NCI-H2081 (cell line): ENCODE measurements at places on chromosomes 2 and 18.

- no peak for DNase-seq
Observed at GRCh38 chr18:35063875-35064690, 22.9 kb downstream of the MAPRE2 start.

DNA sequence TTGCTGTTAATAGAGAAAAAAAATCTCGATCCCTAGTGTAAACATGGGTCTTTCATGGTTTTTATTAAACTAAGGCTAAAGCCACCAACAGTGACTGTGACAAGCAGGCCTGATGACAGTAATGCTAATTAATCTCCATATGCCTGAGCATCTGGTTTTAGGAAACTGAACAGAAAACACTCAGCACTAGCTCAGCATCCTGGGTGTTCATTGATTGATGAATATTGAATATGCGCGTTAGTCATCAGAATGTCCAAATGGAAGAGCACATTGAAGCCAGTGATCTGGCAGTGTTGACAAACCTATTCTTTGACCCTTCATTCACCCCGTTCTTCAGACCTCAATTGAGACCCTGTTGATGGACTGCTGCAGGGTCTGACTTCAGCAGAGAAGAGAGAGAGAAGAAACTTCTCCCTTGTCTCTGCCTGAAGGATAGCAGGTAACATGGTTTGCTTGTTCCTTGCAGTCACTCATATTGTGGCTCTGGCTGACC lies 283.8 kb downstream of the RDH14 start:
- no peak for DNase-seq

DNA sequence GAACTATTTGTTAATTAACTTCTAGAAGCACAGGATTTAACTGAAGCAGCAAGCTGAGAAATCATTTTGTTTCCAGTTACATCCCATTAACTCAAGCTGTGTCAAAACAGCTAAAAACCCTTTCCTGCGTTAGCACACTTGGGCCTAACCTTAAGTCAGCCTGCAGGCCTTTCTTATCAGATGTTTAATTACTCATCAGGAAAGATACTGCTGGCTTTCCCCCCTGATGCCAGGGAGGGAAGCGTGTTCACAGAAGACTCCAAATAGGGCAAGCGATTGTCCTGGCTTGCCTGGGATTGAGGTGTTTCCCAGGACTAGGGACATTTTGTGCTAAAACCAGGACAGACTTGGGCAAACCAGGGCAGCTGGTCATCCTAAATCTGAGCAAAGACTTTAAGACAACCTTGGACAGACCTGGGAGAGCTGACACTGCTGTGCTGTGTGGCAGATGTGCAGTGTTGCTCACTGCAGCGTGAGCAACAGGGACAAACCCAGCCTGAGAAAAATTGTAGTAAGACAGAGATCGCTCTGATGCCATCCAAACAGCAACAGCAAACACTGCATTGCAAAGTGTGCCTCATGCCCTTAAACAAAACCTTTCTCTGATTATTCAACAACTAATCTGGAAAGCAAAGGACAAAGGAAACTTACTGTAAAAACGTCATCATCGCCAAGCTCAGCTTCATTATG lies 100.9 kb downstream of the SPRED2 start:
- DNase-seq = no peak

- DNase-seq = no peak
Observed at GRCh38 chr2:241161646-241162281, 11.5 kb downstream of the PPP1R7 start.

- no peak for DNase-seq
Observed at GRCh38 chr2:227430639-227431038, 41.3 kb upstream of the AGFG1 start.

GRCh38 chr2:105643405-105644173 lies 101.1 kb upstream of the NCK2 start:
- DNase-seq = no peak

GRCh38 chr2:109091526-109091925 lies 37.5 kb upstream of the SH3RF3 start:
- DNase-seq = no peak

- peak; percentile 24 for DNase-seq
Observed at GRCh38 chr18:72543357-72544055, 636 bp downstream of the CBLN2 start.

- DNase-seq = no peak
Observed at GRCh38 chr2:178403671-178404306, 47.2 kb downstream of the PRKRA start.

GRCh38 chr2:30620102-30620501 lies 173.1 kb downstream of the LCLAT1 start:
- no peak for DNase-seq

- no peak for DNase-seq
Observed at GRCh38 chr2:222418739-222419138, 5.6 kb upstream of the SGPP2 start.

- DNase-seq = peak; percentile 34
Observed at GRCh38 chr18:57856557-57857280, 53.6 kb upstream of the ATP8B1 start.

- no peak for DNase-seq
Observed at GRCh38 chr2:145194673-145195072, 674.8 kb upstream of the ZEB2 start.

- no peak for DNase-seq
Observed at GRCh38 chr2:119339562-119339923, 27.1 kb downstream of the C2orf76 start.

- DNase-seq = no peak
Observed at GRCh38 chr2:114346658-114347057, 95.8 kb upstream of the DPP10 start.
